ENCODE measurements at places on chromosomes 4 and X.
A peak's percentile ranks its signal among the peaks of the same experiment; 100 is the strongest.

DNA sequence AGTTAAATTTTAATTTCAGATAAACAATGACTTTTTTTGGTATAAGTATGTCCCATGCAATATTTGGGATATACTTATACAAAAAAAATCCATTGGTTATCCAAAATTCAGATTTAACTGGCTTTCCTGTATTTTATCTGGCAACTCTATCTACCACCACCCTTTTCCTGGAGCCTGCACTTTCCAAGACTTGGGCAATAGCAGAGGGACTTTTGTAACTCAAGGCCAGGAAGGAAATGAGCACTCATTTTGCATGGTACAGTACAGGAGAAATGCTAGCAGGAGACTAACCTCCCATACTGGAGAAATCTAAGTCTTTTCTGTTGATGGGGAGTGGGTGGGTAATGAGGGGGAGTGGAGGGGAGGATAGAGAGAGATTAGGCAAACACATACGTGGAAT lies 37.7 kb upstream of the PLAC1 start:
- no peak for DNase-seq

GRCh38 chr4:77818073-77818601 lies 1.0 kb downstream of the CNOT6L start:
- peak; percentile 35 for DNase-seq

DNA sequence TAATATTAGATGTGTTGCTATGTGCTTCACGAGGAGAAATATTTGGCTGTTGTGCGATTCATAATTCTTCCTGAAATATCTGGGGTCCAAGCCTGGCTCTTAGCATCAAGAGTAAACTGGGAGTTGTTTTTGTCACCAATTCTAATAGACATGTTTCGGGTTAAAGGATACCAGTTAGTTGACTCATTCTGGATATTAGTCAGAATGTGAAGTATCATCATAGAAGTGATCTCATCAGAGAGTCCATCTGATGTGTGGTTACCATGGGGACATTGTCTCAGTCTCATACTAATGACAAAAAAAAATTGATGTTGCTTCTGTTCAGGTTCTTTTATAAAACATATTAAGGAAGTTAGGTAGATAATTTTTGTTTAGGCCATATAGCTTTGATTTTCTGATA lies 57.2 kb upstream of the MTMR1 start:
- DNase-seq = no peak

GRCh38 chr4:89248879-89249281 lies 58.7 kb downstream of the GPRIN3 start:
- no peak for DNase-seq

DNA sequence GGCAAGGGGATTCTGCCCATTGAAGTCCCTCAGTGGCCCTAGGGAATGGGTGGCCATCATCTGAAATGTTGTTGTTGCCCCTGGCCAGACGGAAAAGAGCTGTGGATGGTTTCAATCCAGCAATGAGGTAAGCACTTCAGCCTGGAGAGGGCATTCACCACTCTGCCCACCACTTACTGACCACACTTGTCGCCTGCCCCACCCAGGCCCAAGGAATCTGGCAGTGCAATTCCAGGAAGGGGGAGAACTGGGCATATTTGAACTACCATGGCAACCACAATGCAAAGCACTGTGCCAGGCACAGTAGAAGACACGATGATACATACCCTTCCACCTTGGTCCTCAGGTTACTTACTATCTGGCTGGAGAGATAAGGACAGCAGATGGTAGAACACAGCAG lies 161.6 kb downstream of the PDGFRA start:
- no peak for DNase-seq

- DNase-seq = no peak
These were observed 93.2 kb upstream of the FAM47B start for GRCh38 chrX:34849371-34849770.

All from activated T-helper 9 cell treated with anti-CD3 and anti-CD28 coated beads, Interleukin-2, amount 50 U/mL, for 16 hours (primary cell).